Effector memory CD4-positive, alpha-beta T cell (primary cell): ENCODE measurements at places on chromosomes 1 and 21.
A peak's percentile ranks its signal among the peaks of the same experiment; 100 is the strongest.

DNA sequence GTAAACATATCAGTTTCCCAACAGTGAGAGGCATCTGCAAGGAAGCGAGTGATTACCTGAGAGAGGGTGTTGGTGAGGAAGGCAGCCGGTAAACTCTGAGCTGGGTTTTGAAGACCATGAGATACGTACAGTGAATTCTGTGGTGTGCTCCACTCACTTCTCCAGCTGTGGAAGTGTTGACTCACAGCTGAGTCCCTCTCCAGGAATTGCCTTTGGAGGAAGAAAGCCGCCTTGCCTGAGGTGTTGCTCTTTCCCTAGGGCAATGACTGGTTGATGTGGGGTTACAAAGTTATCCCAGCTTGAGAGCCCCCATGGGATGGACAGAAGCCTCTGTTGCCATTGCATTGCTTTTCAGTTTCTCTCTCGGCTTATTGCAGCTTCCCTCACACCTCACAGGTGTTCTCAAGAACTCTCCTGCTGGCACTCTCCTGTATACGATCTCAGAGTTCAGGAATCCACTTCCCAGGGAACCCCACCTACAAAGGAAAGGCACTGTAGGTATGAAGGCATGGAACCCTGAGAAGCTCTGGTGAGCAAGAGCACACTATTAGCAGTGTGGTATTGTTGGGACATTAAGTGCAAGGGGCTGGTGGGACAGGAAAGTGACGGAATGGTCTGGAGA is 10.8 kb downstream of the NHLH1 start:
- H3K27ac ChIP-seq: no peak overlapping the region
- no peaks in the 10 kb centered on the region for H3K27me3 ChIP-seq
- no peak for DNase-seq
- no peaks in the 10 kb centered on the region for H3K36me3 ChIP-seq

GRCh38 chr1:36991551-36991950 is 42.8 kb downstream of the GRIK3 start:
- H3K27ac ChIP-seq: no peak overlapping the region
- no peaks in the 10 kb centered on the region for H3K27me3 ChIP-seq
- no peaks in the 10 kb centered on the region for H3K36me3 ChIP-seq
- no peak overlapping the region for H3K4me3 ChIP-seq

DNA sequence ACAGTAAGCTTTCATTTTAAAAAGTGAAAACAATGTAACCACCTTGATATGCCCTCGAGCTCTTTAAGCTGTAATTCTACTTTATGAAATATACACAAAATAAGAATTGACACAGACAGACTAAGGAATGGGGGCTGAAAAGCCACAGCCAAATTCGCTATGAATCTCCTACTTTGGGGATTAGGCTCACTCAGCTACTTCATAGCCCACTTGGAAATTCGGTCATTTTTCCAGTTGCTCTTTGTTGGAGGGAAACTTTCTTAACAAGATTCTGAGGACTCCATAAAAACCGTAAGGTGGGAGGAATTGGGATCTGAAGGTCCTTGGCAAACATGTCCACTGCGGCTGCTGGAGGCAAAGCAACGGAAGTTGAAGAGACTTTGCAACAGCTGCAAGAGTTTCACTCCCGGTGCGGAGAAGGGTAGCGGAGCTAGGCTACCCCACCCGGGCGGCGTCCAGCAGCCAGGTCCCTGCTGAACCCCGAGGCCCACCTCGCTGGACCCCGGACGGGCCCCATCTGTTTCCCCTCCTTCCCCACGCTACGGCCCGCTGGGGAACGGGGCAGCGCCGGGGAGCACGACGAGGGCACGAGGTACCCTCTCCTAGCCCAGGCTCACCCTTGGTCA is 634 bp downstream of the MYCBP start:
- peak overlapping the region; percentile 81 for H3K27ac ChIP-seq
- H3K4me3 ChIP-seq: peak overlapping the region; percentile 82
- H3K36me3 ChIP-seq: no peaks in the 10 kb centered on the region
- H3K27me3 ChIP-seq: no peaks in the 10 kb centered on the region

GRCh38 chr1:228074954-228075730 is 7.4 kb upstream of the ARF1 start:
- H3K4me3 ChIP-seq: no peak overlapping the region
- no peak overlapping the region for H3K27ac ChIP-seq
- no peak for DNase-seq
- H3K36me3 ChIP-seq: no peaks in the 10 kb centered on the region

- H3K4me3 ChIP-seq: no peak overlapping the region
- no peaks in the 10 kb centered on the region for H3K4me1 ChIP-seq
- no peaks in the 10 kb centered on the region for H3K36me3 ChIP-seq
- DNase-seq: no peak
Measured at GRCh38 chr21:18646116-18646515, 242.5 kb upstream of the TMPRSS15 start.

DNA sequence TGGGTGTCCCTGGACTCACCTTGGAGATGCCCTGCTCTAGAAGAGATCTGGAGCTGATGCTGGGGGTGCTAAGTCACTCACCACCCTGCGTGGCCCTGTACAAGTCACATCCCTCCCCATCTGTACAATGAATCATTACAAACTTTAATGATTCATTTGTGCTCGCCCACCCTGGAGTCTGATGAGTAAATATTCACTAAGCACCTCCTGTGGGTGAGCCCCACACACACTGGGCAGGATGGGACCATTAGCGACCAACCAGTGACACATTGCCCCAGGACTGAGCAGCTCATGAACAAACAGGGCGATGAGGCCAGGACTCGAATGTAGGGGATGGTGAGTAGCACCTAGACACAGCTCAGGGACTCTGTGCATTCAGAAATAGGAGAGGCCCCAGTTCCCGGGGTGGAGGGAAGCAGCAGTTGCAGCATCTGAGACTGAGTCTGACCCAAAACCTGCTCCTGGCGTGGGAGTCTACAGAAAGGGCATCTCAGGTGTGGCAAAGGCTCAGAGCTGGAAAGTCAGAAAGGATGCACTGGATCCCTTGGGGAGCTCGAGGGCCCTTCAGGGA is 18.1 kb upstream of the PDZK1IP1 start:
- H3K4me3 ChIP-seq: no peak overlapping the region
- no peaks in the 10 kb centered on the region for H3K27me3 ChIP-seq
- no peaks in the 10 kb centered on the region for H3K36me3 ChIP-seq
- no peaks in the 10 kb centered on the region for H3K4me1 ChIP-seq

- no peak for DNase-seq
- no peak overlapping the region for H3K27ac ChIP-seq
- no peaks in the 10 kb centered on the region for H3K27me3 ChIP-seq
- H3K4me3 ChIP-seq: no peak overlapping the region
Measured at GRCh38 chr1:64515427-64515826, 45.5 kb downstream of the CACHD1 start.

DNA sequence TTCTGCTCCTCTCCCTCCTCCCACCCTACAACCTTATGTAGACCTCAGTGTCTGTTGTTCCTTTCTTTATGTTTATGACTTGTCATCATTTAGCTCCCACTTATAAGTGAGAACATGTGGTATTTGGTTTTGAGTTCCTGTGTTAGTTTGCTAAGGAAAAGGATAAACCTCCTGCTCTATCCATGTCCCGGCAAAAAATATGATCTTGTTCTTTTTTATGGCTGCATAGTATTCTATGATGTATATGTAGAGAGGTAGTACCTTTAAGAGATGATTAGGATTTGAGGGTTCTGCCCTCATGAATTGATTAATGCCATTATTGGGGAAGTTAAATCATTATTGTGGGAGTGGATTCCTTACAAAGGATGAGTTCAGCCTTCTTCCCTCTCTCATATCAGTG is 41.8 kb downstream of the LRIF1 start:
- no peaks in the 10 kb centered on the region for H3K36me3 ChIP-seq
- H3K27ac ChIP-seq: no peak overlapping the region
- H3K4me1 ChIP-seq: no peaks in the 10 kb centered on the region
- no peaks in the 10 kb centered on the region for H3K27me3 ChIP-seq
- no peak overlapping the region for H3K4me3 ChIP-seq

DNA sequence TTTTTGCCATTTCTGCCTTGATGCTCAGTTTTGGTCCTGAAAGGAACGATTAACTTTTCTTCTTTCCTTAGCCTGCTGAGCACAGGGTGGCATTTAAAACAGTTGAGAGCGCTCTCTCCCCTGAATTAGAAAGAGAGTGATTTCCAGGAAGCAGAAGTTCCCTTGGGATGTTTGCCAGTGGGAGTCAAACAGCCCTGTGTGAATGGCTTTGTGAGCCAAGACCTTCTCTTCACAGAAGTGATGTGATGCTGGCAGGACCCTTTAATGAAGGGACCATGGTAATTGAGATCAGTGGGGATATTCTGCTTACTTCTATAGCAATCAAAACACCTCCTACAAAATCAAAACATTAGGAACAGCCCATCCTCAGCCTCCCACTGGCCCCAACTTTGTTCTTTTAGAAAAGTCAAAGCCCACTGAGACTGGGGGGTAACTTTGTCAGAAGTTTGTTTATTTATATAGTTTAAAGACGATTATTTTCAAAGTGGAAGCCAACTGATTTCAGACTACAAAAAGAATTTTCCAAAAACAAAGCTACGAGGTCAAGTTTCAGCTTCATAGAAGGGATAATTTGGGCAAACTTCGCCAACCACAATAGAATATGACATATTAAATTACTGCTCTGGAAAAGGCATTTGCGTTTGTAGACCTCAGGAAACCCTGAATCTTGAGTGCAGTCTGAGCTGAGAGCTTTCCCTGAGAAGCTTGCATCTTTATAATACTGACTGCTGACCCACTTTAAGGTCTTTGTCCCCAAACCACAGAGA is 122.7 kb downstream of the GABPA start:
- H3K36me3 ChIP-seq: no peaks in the 10 kb centered on the region
- H3K27ac ChIP-seq: no peak overlapping the region
- DNase-seq: no peak
- H3K4me1 ChIP-seq: no peaks in the 10 kb centered on the region
- H3K4me3 ChIP-seq: no peak overlapping the region

DNA sequence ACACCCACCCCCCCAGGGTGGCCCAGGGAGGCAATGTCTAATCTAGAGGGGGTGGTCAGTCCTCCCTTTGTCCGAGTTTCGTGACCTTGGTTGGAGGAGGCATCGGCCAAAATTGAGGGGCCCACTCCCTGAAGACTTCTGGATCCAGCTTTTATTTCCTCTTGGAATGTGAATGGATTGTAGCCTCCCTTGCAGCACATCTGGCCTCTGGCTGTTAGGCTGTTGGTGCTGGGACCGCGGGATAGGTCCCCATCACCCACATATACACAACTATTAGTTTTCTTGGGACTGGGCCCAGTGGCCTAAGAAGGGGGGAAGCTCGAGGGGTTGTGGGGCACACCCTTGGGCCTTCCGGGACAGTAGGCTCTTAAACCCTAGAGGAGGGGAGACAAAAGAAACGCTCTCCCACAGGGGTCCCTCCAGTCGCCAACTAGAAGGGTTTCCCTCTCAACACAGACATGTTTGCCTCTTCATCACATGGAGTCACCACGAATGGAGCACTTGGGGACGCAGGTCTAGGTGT is 2.5 kb downstream of the LHX4 start:
- no peak overlapping the region for H3K27ac ChIP-seq
- no peaks in the 10 kb centered on the region for H3K36me3 ChIP-seq
- peaks cover 76% of the 10 kb centered on the region for H3K27me3 ChIP-seq
- H3K4me3 ChIP-seq: no peak overlapping the region
- no peak for DNase-seq
